NCI-H1105 treated with DMSO at 0.1 percent for 48 hours (cell line): ENCODE measurements at places on chromosomes 5 and 9.

DNA sequence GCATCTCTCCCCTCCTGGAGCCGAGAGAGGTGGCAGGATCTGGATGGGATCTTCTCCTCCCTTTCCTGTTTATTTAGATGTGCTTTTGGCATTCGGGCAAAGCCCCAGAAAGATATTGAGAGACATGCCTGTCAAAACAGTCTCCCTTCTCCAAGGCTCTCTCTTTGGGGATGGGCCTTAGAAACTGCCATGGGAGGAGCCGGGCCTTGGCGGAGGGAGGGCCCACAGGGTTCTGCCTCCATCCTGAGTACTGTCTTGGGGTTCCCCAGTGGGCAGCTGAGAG is 41.9 kb downstream of the DAB2IP start:
- no peak for DNase-seq

DNA sequence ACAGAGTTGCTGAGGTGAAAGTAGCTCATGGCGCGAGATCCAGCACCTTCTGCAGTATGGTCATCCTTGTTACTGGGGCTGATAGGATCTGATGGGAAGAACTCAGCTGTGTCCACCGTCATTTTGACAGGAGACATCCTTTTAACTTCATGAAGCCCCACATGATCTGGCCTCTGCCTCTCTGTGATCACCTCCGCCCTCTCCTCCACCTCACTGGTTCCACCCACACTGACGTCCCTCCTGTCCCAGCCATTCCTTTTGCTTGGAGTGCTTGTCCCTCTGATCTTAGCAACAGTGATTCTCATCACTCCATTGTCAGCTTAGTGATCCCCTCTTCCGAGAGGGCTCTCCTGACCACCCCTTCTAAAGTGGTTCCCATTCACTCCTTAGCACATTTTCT is 25.8 kb downstream of the NEUROG1 start:
- DNase-seq, result no peak

DNA sequence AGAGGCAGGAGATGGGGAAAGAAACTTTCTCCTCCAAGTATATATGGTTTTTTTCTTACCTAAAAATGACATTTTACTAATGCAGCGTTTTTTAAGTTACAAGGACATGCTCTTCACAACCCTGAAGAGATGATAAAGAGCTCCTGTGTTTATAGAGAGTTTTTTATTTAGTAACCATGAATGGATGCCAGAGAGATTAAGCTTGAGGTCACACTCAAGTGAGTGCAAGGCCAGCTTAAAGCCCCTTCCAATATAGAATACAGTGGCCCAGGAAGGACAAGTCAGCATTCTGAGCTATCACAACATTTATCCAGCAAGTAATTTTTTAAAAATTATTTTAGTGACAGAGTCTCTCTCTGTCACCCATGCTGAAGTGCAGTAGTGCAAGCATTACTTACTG is 6.7 kb upstream of the HAVCR2 start:
- no peak for DNase-seq

DNA sequence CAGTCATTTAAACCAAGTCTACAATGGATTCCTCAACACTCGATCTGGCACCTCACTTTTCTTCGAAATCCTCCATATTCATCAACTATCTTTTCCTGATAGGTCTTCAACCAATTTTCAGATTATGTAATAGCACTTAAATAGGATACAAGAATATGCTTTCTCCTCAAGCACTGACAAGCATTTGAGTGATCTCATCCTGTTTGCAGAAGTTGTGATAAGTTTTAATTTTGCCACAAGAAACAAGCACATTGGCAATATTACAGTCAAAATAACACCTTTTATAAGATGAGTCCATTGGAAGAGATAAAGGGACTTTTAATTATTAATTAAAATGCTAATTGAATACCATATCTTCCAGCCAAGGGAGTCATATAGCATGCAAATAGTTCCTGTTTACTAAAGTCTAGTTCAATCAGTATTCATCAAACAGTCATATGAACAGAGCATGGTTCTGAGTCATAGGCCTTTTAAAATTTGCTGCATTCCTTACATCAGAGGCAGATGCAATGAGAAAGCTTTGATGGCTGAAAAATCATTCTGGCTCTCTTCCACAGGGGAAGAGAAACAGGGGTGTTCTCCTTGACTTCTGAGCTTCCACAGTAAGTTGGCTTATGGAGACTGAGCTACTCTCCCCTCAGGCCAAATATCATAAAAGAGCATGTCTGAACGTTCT is 32.7 kb upstream of the ZCCHC9 start:
- DNase-seq, result no peak

GRCh38 chr5:14681236-14681752 is 16.8 kb downstream of the OTULIN start:
- no peak for DNase-seq

DNA sequence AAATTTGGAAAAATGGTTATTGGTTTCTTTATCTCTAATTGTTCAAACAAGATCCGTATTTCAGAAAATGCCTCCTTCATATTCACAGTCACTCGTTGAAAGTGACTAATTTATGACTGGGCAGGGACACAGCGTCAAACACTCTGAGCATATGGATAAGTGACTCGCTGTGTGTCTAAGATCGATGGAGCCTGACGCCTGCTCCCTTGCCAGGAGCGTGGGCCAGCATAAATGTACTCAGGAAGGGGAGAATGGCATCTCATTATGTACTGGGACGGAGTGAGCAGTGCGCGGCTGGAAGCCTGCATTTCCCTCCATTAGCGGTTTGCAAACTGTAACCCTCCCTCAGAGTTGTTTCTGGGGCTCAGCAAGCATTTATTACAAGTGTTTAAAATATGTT is 79.8 kb upstream of the CAST start:
- peak; percentile 68 for DNase-seq

DNA sequence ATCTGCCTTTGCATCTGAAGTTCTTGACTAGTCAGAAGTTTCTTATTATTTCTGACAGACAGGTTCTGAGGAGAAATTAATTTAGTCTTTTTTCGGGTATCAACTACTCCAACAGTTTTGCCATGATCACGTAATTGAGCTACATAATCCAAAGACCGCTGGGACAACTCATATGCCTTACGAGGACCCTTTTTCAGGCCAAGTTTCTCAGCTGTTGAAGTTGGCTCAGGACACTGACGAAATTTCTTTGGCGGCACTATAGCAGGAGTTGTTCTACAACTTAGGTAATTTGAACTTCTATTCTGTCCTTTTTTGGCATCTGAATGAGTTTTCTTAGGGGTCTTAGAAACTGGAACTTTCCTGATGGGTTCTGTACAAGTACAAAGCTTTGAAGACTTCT is 27.2 kb downstream of the SETX start:
- no peak for DNase-seq

- DNase-seq, result no peak
Measured at GRCh38 chr5:137218896-137219295, 280.2 kb downstream of the SPOCK1 start.

DNA sequence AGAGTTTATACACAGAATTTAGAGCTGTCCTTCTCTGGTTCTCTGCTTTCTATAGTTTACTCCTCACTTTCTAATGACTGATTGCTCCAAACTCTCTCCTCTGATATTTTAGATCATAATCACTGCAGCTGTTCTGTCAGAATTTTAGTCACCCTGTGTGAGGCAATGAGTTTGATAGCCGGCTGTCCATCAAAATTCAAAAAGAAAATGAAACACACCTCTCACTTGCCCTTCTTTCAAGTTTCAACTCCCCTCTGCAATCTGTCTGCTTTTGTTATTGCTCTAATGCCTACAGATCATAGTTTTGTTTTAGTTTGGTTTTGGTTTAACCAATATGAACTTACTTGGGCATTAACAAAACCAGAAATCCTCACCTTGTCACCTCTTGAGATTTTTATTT is 23.3 kb upstream of the ABLIM3 start:
- no peak for DNase-seq

GRCh38 chr9:135814421-135815095 is 92.8 kb downstream of the CAMSAP1 start:
- no peak for DNase-seq

GRCh38 chr5:113382731-113383130 is 52.1 kb downstream of the TSSK1B start:
- no peak for DNase-seq

- no peak for DNase-seq
Measured at GRCh38 chr9:71859939-71860338, 51.1 kb downstream of the ABHD17B start.

GRCh38 chr5:142680605-142681259 is 5.2 kb downstream of the FGF1 start:
- DNase-seq, result no peak

GRCh38 chr9:121362813-121363621 is 7.0 kb downstream of the STOM start:
- DNase-seq, result no peak

DNA sequence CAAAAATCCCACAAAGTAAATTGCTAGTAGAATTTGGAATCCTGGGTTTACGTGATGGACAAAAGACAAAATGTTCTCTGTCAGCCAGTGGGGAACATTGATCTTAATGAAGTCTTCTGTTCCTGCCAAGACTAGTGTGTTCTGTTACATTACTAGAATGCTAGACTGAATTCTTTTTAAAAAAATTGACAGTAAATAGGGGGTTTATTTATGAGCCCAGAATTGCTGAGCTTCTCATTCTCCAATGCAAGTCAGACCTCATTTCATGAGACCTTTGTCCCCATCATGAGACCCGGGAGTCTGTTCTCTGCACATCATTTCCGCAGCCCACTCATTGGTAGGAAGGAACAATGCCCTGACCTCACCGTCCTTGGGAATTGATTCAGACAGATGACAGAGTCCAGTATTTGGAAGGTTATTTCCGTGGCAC is 173.8 kb upstream of the OTULINL start:
- DNase-seq, result no peak

DNA sequence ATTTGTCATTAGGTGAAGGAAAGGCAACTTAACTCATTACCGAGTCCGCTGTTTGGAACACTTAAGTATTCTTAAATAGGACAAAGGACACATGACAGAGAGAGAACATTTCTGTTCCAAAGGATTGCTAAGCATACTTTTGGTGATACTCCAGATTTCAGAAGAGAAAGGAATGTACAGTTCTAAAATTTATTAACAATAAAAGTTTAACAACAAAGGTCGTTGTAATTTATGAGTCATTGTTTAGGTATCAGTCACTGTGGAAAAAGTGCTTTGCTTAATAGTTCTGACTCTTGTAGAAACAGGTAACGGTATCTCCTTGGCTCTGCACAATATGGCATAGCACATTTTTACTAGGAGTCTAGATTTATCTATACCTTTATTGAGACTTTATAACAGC is 36.3 kb upstream of the PAM start:
- DNase-seq, result no peak

DNA sequence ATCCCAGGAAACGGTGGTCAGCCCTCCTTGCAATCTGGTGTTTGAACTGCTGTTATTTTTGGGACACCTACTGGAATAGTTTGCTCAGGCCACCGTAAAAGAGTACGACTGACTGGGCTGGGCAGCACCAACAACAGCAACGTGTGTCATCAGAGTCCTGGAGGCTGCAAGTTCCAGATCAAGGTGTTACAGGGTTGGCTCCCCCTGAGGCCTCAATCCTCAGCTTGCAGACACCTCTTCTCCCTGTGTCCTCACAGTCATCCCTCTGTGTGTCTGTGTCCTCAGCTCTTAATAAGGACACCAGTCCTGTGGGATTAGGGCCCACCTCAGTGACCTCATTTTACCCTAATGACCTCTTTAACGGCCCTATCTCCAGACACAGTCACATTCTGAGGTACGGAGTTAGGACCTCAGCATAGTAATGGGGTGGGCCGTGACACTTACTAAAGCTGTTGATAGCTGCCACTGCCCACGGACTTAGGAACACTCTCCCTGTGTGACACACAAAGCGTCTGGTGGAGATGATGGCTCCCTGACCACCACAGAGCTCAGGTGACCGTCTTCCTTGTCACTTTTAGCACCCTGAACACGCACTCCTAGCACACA is 16.8 kb downstream of the GLT6D1 start:
- DNase-seq, result no peak

GRCh38 chr9:89919171-89919681 is 314.4 kb downstream of the GADD45G start:
- DNase-seq, result no peak

- no peak for DNase-seq
Measured at GRCh38 chr9:76067696-76068095, 177.2 kb downstream of the PCSK5 start.

DNA sequence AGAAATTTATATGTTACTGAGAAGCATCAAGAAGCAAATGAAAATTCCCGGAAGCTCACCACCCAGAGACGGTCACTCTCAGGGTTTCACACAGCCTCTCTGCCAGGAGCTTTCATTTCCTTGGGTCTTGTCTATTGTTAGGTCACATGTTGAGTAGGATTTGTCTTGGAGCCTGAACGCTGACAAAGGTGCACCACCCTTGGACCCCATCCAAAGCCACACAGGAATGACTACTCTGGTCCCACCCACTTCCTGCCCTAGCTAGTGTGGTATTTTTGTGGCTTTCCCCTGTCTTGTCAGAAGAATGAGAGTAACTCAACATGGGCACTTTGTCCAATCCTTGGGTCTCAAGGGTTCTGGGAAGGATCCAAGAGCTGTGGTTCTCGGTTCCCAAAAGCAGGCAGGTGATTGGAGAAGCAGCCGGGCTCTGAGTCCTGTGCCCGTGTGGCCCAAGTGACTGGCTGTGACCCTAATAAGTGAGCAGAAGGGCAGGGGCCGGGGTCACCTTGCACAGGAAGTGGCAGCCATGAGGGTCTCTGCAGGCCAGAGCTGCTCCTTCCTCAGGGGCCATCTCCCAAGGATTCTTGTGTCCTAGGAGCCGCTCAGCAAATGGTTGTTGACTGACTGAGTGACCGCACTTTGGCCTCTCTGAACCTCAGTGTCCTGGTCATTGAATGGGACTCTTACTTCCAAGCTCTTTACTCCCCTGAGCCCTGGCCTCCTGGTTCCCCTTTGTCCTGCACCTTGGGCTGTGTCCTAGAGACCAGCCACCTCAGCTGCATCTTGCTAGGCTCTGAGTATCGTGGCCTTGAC is 6.9 kb downstream of the FGD3 start:
- DNase-seq, result peak; percentile 78

- DNase-seq, result no peak
Measured at GRCh38 chr5:92019376-92019990, 636.4 kb upstream of the ARRDC3 start.

- DNase-seq, result no peak
Measured at GRCh38 chr5:58279259-58279658, 180.6 kb downstream of the PLK2 start.

GRCh38 chr5:132273631-132274030 is 16.1 kb downstream of the PDLIM4 start:
- DNase-seq, result no peak

DNA sequence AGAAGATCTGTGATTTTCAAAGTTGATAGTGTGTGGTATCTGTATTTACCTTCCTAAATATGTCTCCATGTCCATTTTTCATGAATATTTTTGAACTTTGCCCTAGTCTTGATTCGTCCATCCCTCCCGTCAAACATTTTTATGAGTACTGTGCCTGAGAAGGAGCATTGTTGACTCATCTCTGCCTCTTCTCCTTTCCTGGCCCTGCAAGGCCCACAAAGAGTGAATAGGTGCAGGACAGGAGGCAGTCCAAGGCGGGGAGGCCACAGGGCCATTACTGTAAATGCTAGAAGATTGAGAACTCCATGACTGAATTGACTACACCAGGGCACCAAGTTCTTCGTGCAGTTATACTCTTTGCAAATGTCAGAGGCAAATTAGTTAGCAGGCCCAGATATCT is 200.9 kb downstream of the ZSWIM6 start:
- DNase-seq, result no peak
